ENCODE measurements at places on chromosomes 6 and 20.

- DNase-seq, result no peak
Observed at GRCh38 chr6:93351222-93351621, 68.1 kb downstream of the EPHA7 start.

GRCh38 chr6:85547719-85548118 lies 45.9 kb downstream of the SNX14 start:
- no peak for DNase-seq

- DNase-seq, result no peak
Observed at GRCh38 chr6:49668083-49668511, 31.5 kb upstream of the RHAG start.

- no peak for DNase-seq
Observed at GRCh38 chr20:11003341-11003740, 329.5 kb upstream of the JAG1 start.

DNA sequence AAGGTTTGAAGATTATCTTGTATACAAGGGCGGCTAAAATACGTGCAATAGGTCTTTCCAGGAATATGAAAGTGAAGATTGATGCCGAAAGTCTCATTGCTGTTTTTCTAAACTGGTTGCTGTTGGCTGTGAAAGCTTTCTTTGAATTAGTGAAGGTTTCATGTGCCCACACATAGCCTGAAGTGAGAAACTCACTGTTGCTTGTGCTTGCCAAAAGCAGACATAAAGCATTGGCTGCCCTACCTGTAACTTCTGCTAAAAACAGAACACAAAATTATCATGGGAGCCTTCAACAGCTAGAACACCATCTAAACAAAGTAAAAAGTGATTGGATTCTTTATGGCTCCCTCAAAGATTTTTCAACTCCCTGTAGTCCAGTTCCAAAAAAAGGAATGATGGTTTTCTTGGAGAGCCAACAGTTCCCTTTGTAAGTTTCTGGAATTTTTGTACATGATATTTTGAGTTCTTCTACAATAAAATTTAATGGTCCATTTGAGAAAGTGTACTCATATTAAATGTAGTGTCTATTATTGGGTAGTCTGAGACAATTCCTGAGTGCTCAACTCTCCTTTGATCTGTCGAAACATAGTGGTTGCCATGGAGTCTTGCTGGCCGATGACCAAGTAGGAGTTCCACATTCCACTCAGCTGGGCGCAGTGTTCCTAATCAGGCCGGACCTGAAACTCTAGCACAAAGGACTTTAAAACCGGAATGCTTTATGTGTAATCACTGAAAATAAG lies 68.5 kb downstream of the PLEKHG1 start:
- no peak for DNase-seq

DNA sequence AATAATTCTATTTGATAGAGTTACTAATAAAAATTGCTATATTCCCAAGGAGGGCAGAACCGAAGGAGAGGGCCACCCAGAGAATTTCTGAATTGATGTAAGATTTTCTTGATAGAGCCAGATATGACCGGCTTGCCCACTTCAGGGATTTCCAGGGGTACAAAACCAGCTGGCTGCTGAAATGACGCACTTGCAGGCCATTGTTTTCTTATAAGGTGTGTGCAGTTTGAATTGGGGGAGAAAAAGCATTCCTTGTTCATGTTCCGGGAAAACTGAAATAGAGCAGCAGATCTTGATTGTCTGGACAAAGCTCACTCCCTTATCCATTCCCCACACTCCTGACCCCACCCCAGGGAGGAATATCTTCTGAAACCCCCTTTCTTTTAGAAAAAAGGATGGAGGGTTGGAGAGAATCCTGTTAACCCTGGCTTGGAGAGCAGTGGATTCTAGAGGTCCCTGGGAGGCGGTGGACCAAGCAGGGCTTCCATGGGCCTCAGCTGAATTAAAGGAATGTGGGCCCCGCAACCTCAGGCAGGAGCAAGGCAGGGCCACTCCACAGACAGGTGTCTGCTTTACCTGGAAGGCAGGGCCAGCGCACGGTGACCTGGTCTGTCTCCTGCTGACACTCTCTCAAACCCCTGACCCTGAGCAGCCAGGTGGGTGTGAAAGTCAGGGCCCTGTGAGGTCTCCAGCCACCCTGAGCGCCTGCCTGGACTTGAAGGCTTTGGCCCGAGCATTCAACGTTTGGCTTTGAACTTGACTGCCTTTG lies 96.4 kb downstream of the TMEM170B start:
- no peak for DNase-seq

GRCh38 chr6:117404548-117404947 lies 21.2 kb downstream of the ROS1 start:
- no peak for DNase-seq

DNA sequence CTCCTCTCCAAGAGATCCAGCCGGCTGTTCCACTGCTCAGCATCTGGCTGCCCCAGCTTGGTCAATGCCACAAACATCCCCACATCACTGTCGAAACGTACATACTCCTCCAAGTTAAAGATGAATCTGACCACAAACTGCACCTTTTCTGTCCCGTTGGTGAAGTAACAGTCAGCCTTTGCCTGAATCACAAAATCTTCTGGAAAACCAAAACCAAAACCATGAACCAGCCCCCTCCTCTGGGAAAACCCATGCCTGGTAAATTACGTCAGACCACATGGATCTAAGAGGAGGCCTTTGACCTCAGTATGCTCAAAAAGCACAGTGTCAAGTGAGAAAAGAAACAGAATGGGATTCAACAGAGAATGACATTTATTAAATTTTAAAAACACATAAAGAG lies 1.7 kb downstream of the HLA-DOB start:
- no peak for DNase-seq

DNA sequence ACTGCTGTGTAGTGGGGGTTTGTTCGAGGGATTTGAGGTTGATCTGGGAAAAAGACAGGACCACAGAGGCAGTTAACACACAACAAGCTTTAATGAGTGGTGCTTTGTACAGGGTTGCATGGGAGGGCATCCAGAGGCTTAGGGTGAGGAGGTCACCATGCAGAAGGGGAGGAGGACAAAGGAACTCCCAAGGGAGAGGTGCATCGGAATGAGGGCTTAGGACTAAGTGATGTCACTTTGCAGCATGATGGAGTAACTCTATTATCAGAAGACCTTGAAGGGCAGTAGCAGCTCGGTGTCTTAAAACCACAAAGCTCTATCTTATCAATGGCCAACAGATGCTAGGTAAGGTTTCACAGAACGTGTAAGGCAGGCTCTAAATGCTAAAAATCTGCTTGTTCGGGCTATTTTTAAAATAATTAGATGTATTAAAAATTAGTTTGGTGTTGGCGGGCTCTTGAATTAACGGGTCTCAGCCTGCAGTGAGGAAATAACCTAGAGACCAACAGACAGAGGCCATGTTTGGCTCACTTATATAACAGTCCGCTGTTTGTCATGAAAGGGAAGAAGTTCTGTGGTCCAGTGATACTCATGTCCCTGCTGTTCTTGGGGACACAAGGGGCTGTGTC lies 37.9 kb downstream of the MAN1A1 start:
- DNase-seq, result no peak

- no peak for DNase-seq
Observed at GRCh38 chr6:132520953-132521352, 8.0 kb upstream of the STX7 start.

DNA sequence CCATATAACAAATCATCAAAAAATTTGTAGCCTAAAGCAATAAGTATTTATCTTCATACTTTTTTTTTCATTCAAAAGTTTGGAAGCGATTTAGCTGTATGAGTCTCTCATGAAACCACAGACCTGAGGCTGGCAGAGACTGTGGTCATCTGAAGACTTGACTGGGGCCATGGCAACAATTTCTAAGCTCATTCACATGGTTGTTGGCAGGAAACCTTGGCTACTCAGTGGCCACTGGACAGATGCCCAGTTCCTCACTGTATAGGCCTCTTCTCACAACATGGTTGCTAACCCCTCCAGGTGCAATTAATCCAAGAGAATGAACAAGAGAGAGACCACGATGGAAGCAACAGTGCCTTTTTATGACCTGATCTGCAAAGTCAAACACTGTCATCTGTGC lies 235.9 kb downstream of the BTBD3 start:
- no peak for DNase-seq
